ENCODE measurements at places on chromosomes 5 and 9.

DNA sequence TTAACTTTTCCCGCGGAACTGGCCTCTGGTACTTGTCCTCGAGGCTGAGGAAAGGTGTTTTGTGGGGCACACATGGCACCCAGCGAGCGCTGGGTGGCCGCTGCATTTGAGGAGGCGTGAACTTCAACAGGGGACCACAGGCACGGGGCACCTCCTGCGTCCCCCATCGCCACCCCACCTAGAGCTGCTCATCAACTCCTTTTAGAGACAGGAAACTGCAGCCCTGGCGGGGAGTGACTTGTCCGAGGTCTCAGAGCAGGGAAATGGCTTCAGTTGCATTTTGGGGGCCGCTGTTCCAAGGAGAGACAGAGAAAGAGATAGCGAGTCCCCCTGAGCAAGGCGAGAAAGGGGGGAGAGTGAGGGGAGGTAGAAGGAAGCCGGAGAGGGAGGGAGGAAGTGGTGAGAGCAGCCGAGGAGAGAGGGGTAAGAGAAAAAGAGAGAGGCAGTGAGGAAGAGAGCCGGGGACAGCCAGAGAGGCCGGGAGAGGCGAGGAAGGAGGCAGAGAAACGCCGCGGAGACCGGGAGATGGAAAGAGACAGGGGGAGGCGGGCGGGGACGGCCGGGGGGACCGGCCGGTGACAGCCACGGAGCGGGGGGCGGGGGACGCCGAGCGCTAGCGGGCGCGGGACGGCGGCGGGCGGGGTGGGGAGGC, 12.5 kb upstream of the LHX2 start:
- DNase-seq: no peak

GRCh38 chr5:176676361-176676824, 29.1 kb downstream of the TSPAN17 start:
- DNase-seq: no peak

DNA sequence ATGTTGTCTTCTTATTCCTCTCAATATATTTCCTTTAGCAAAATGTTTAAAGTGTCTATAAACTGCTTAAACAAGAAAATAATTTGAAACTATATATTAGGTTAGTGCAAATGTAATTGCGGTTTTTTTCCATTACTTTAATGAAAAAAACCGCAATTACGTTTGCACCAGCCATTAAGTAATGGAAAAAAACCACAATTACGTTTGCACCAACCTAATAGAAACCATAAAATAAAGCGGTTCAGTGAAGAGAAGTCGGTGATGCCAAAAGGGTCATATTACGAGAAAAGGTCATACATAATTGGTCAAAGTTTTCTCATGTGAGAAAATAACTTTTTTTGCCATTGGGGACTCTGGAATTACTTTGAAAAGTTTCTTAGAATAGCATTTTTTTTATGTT, 385.6 kb upstream of the ST8SIA4 start:
- no peak for DNase-seq

DNA sequence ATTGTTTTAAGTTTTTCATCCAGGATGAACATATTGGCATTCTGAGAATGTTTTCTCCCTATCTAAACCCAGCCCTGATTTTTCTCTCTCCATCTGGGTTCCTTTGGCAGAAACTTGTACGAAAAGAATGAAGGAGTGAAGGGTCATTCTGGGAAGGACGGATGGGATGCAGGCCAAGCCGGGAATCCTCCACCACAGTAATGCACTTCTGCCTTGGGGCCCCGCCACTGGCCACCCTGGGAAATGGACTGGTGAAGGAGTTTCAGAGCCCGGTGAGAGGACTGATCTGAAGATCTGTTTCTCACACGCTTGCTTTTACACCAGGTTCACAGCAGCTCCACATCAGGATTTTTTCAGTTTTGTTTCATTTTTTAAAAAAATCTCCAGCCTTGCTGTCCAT, 554.8 kb downstream of the BNC2 start:
- no peak for DNase-seq

GRCh38 chr5:165400086-165400485, 1894.7 kb downstream of the MAT2B start:
- no peak for DNase-seq

DNA sequence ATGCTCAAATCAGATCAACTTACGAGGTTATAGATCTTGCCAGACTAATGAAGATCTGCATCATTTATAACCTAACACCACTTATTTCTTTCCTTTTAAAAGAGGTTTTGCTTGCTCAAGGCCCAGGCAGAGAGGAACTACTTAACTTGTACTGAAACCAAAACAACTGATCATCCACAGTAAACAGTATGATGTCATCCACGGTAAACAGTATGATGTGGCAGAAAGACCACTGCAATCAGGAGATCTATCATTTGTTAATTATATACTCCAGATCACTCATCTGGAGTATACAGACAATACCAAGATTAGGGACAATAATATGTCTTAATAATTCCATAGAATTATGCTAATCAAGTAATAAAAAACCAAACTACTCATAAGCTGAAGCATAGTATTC, 116.8 kb downstream of the ADAMTS6 start:
- no peak for DNase-seq

Data from activated T-helper 1 cell treated with anti-CD3 and anti-CD28 coated beads, Interleukin-2, amount 50 U/mL, for 16 hours (primary cell).